ENCODE measurements at places on chromosomes 2 and 18. TPM values are rescaled to one million over a fixed set of nuclear protein-coding genes. Genes with fewer than 3 reads are reported as not detected.

RBMS1 gene
- total RNA-seq, result 139 TPM

- DNase-seq, result no peak
Observed at GRCh38 chr2:44112096-44112495, 56.6 kb upstream of the PPM1B start.

DNA sequence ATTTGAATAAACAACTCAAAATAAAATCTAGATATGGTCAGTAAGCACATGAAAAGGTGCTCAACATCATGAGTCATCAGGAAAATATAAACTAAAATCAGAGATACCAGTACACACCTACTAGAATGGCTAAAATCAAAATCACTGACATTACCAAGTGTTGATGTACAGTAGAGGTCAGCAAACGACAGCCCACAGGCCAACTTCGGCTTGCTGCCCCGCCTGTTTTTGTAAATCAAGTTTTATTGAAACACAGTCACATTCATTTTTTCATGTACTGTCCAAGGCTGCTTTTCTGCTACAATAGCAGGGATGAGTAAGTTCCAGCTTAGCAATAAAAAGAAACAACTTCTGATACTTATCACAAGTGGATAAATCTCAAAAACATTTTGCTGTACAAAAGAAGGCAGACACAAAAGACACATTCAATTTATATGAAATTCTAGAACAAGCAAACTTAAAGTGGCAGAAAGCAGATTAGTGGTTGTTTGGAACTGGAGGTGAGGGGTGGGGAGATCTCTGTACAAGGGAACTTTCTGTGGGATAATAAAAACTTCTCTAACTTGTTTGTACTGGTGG is 32.1 kb downstream of the TRAK2 start:
- DNase-seq, result no peak

DNA sequence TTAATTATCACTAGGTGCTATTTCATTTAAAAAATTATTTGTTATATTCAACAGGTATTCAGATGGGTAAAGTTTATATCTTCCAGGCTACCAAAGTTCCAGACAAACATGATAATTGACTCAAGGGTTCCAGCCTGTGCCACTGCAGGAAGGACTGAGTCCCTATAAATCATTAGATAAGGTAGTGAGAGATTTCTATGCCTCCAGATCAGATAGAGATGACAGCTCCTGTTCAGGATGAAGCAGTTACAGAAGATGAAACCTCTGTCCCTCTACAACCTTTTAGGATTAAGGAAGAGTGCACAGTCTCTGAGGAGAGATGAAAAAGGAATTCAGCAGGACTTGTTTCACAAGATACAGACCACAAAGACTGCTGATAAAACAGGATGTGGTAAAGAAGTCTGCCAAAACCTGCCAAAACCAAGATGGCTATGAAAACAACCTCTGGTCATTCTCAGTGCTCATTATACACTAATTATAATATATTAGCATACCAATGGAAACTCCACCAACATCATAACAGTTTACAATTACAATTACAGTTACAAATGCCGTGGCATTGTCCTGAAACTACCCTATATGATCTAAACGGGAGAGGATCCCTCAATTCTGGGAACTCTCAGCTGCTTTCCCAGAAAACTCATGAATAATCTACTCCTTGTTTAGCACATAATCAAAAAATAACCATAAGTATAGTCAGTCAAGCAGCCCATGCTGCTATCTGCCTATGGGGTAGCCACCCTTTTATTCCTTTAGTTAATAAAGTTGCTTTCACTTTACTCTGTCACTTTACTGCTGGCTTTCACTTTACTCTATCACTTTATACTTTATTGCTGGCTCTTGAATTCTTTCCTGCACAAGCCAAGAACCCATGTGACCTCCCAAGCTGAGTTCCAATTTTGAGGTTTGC is 288.5 kb downstream of the PDE11A start:
- no peak for DNase-seq

DNA sequence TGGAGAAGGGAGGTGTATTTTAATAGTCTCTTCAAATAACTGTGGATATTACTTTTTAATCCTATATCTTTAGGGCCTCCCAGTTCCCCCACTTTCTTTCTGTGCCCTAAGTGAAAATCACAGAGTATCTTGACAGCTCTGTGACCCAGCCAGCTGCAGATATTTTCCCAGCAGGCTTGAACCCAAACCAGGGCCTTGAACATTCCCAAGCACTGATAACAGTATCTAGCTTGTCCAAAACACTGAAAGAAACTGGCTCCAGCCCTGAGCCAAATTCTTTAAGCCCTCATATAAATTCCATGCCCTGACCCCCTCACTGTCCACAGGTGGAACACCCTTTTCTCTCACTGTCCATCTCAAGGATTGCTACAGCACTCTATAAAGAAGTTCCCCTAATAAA is 388.1 kb upstream of the CHAC2 start:
- DNase-seq, result no peak

DNA sequence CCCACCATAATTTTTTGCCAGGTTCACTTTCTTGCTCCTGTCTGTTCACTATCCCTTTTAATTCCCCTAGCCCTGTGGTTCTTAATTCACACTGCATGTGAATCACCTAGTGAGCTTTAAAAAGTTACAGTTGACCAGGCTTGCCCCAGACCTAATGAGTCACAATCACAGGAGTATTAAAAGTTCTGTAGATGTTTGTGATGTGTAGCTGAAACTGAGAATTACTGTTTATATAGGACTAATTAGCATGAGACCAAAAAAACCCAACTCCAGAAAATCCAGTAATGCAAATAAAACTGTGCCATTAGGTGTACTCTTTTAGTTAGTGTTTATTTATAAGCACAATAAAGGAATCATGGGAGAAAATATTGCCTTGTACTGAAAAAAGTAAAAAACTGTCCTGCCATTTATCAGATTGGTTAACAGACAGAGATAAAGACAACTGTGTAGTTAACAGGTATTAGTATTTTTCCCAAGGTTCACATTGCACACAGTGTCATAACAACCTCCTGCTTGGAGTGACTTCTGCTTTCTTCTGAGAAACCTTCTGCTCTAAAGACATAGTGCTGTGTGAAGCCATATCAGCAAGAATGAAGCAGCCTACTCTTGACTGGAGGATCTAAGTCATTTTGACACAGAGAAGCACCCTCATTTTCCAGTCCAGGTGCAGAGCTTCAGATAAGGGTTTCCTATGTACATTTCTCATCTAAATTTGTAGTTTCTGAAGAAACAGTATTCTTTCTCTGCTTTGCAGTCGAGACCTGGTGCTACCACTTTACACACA is 39.0 kb downstream of the VAPA start:
- no peak for DNase-seq

C2orf92 gene
- 17.8 TPM for total RNA-seq

CTNNA2 gene
- not detected for total RNA-seq

GPR35 gene
- total RNA-seq, result 2.3 TPM

DNA sequence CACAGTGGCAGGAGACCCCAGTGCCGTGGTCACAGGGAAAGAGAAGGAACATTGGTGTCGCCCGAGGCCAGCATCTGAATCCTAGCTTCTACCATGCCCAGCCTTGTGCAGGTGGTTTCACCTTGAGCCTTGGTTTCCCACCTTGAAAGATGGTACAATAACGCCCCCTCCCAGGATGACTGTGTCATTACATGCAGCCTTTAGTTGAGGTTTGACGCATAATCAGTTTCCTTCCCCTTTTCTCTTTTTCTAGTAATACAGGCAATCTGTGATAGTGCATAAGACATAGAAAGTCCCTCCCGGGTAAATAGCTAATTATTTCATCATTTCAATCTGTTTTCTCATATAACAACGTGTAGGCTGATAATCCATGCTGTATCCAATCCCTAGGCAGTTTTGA is 29.8 kb upstream of the ZNF407 start:
- no peak for DNase-seq

GRCh38 chr2:198062826-198063225 is 258.4 kb downstream of the PLCL1 start:
- no peak for DNase-seq

TUBB8B gene
- total RNA-seq, result not detected

DNA sequence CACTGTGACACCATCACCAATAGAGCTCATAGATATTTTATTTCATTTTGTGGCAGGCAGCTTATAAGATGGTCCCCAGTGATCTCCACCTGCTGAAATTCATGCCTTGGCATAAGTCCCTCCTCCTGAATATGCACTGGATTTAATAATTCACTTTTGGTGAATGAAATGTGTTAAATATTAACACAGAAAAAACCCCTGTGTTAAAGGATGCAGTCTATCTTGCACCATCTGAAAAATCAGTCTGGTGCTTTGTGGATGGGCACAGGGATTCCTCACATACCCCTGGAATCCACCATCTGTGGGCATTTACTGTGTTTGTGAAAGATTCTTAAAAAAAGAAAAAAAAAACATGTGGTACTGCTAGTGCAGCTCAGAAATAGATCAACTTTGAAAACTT is 26.1 kb upstream of the WIPF1 start:
- DNase-seq, result no peak

- no peak for DNase-seq
Observed at GRCh38 chr2:158378926-158379325, 77.6 kb downstream of the CCDC148 start.

GRCh38 chr2:61268249-61268648 is 106.3 kb downstream of the C2orf74 start:
- no peak for DNase-seq

PHOSPHO2 gene
- 2.0 TPM for total RNA-seq

- DNase-seq, result no peak
Observed at GRCh38 chr2:23495661-23496114, 110.7 kb downstream of the KLHL29 start.

- no peak for DNase-seq
Observed at GRCh38 chr2:30505500-30506180, 58.6 kb downstream of the LCLAT1 start.

GRCh38 chr2:76251342-76251741 is 540.6 kb upstream of the GCFC2 start:
- DNase-seq, result no peak

DNA sequence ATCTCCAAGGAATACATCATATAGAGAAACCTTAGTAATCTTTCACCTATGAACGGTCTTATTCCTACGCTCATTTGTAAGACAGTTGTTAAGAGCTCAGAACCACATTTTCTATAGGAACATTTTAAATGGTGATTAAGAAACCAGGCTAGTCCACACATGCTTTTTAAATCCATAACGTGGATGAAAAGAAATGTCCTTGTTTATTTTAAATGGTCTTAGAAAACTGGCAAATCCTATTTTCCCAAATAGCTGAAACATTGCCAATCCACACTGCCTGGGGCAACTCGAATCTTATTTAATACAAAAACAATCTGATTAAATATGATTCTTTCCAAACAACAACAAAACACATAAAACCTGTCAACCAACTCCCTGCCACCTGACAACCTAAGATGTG is 23.7 kb downstream of the METTL8 start:
- no peak for DNase-seq

DNA sequence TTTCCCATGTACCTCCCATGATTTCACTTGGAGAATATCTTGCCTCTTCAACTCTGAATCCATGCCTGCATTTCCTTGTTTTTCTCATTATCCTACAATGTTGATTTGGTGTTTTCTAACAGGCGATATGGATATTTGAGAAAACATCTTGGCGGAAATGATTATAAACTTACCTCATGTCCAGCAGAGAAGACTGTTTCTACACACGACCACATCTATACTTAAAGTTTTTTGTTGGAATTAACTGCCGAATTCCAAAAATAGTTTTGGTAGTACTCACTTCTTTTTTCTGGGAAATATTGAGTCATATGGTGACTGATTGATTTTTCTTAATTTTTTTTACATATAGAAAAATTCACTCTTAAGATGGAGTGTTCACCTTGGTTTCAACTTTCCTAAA is 41.4 kb upstream of the TMEFF2 start:
- DNase-seq, result no peak

GRCh38 chr18:48818329-48819254 is 132.2 kb downstream of the SMAD7 start:
- peak; percentile 9 for DNase-seq

ELOA2 gene
- not detected for total RNA-seq

SIGLEC15 gene
- 2.5 TPM for total RNA-seq

TTR gene
- total RNA-seq, result not detected

ERICH2 gene
- not detected for total RNA-seq

GRCh38 chr18:5021558-5021957 is 175.5 kb downstream of the AKAIN1 start:
- no peak for DNase-seq

- no peak for DNase-seq
Observed at GRCh38 chr18:35386600-35387100, 9.5 kb upstream of the ZNF396 start.

LBX2 gene
- 0.79 TPM for total RNA-seq

- DNase-seq, result no peak
Observed at GRCh38 chr18:59996370-59996966, 96.7 kb downstream of the PMAIP1 start.

NMUR1 gene
- total RNA-seq, result 0.69 TPM

UBXN2A gene
- total RNA-seq, result 12.5 TPM

DNA sequence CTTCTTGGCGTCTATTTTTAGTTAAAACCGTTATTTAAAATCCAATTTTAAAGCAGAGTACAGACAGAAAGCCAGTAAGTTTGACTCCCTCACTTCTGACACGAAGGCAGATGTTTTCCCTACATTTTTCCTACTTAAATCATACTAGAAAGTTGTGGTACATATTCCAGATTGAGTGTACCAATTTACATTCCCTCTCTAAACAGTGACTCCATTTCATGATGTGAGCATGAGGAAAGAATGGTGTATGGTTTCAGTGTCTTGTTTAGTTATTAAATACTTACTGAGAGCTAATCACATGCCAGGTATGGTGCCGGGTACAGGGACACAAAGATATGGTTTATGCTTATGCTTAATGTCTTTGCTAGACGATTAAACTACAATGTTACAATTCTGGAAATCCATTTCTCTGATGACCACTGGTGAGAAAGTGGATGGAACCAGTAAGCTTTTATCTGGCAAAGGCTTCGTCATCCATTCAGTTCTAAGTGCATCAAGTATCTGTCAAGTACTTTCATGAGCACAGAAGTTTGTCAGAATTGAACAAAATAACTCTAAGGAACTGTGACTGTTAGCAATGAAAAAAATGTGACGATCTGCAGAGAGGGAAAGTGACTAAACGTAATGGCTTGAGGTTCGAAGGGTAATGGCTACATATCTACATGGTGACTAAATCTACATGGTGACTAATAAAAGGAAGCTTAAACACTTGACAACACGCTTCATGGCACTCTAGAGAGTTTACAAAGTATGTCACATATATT is 25.7 kb downstream of the MAP4K3 start:
- DNase-seq, result no peak

MAL gene
- total RNA-seq, result 4.7 TPM

IL37 gene
- total RNA-seq, result not detected

ICOS gene
- total RNA-seq, result 3.2 TPM

All from omental fat pad (tissue), 4 donors.